ENCODE measurements at places on chromosomes 1 and 21.
A peak's percentile ranks its signal among the peaks of the same experiment; 100 is the strongest.

DNA sequence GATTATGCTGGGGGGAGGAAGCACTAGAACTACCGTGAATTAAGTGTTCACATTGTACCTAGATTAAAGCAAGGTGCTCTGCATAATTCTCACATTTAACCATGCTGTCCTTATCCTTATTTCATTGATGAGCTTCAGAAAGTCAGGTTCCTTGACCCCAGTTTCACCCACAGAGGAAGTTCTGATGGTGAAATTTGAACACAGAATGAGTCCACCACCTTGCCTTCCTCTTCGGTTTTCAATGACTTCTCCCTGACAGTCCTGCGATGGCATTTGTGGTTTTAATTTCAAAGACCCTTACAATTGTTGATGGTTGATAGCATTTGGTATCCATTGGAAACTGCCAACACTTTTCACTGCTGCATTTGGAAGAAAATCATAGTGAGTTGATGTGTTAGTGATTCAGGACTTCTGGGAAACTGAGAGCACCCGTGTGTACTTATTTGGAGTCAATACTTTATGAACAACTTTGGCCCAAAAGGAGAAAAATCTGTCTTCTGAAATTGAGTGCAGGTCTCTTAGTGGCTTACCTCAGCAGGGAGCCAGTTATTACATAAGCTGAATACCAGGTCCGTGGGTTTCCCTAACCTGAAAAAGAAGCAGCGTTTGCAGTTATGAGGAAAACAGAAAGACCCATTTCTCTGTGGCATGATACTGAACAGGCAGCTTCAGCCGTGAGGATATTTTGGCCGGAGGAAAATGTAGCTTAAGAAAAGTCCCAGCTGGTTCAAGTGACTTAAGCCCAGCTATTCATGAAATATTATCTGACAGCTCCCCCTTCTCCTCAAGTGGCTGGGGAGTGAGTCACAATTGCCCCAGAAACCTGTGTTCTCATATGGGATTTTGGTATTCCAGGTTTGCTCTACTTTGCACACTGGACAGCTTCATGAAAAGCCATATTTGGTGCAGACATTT is 47.5 kb downstream of the ROR1 start:
- no peak for DNase-seq

DNA sequence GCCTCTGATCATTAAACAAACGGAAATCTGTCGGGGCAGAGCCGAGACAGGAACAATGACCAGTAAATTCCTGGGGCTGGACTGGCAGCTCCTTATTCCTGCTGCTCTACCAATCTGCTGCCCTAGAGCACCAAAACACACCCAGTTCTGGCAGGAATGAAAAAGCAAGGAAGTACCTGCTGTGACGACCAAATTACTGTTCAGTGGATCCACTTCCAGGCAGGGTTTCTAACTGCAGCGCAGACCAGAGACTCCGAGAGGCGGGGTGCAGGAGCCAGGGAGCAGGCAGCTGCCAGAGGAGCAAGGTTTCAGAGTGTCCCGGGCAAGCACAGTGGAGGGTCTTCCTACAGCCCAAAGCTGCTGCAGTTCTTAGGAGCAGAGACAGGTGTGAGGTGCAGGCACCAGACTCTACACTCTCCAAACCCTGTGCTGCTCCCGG is 32.4 kb downstream of the KANK4 start:
- no peak for DNase-seq

DNA sequence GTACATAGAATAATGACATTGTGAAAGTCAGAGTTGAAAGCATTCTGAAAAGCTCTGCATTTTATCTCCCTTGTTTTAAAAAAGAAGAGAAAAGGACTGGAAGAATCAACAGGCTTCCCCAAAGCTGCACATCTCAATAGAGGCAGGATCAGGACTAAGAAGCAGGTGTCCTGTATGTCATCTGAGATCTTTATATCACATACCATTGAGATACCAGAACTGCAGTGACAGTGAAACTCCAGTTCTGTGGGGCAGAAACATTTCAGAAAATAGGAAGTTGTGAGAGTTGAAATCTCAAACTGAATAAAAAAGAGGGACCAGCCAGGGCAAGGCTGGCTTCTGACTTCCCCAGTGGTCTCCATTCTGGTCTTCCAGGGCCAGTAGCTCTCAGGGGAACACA is 33.0 kb upstream of the SH2D1B start:
- DNase-seq, result no peak

GRCh38 chr21:29715089-29715488 is 224.7 kb downstream of the GRIK1 start:
- DNase-seq, result no peak

DNA sequence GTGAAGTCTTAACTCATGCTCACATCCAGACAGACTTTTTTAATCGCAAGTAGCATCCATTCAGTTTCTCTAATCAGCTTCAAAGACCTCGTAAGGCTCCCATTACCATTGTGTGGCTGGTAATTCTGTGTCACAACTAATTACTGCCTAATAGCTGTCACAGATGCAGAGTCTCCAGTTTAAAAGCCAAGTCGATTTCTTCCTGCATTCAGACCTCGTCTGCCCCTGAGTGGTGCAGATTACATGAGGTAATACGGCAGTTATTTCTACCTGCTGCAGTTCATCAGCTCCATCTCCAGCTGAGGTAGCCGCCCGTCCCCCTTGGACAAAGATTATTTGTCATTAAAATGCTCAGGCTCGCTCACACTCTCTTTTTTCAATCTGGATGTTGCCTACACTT is 34.4 kb upstream of the OLIG2 start:
- DNase-seq, result no peak

DNA sequence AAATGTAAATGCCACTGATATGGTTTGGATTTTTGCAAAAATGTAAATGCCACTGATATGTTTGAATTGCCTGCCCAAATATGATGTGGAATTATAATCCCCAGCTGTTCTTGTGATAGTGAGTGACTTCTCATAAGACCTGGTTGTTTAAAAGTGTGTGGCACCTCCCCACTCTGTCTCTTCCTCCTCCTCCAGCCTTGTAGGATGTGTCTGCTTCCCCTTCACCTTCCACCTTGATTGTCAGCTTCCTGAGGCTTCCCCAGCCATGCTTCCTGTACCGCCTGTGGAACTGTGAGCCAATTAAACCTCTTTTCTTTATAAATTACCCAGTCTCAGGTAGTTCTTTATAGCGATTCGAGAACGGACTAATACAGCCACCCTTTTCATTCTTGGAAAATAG is 1.3 kb upstream of the CCT8 start:
- no peak for DNase-seq

- DNase-seq, result no peak
Observed at GRCh38 chr1:215056584-215056983, 26.0 kb upstream of the KCNK2 start.

GRCh38 chr1:6206520-6206855 is 569 bp downstream of the RNF207 start:
- no peak for DNase-seq

- DNase-seq, result no peak
Observed at GRCh38 chr1:155591770-155592169, 18.2 kb upstream of the MSTO1 start.

GRCh38 chr21:34367320-34367935 is 3.6 kb downstream of the KCNE2 start:
- DNase-seq, result no peak

DNA sequence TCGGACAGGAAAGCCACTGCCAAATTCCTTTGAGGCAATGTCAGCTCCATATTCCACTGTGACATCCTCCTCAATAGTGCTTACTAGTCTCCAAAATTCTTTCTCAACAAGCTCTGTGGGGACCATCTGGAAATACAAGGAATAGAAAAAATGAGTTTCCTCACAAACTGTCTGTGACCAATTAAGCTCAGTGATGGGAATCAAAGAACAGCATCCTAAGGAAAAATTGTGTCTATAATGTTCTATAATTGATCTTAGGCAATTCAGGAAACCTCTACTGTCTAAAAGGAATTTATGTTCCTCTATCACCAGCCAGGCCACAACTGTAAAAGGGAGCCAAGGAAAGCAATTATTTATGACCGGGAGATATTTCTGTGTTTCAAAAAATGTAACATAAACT is 46.1 kb upstream of the SYT2 start:
- no peak for DNase-seq

- DNase-seq, result no peak
Observed at GRCh38 chr1:36554323-36554628, 71.6 kb upstream of the CSF3R start.

- DNase-seq, result no peak
Observed at GRCh38 chr1:213186168-213186567, 135.1 kb downstream of the RPS6KC1 start.

DNA sequence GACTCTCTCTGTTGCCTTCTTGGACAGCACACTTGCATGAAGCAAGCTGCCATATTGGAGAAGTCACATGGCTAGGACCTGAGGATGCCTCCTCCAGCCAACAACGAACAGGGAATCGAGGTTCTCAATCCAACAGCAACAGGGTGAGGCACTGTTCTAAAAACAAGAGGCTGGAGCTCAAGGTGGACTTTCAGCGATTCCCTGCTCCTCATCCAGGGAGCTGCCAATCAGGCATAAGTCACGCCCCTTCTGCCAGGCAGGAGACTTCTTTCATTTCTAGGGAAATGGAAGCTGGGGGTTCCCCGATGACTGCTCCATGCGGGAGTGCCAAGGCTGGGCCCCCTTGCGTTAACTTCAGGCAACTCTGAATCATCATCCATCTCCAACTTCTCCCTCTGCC is 22.7 kb upstream of the IFNAR1 start:
- no peak for DNase-seq

DNA sequence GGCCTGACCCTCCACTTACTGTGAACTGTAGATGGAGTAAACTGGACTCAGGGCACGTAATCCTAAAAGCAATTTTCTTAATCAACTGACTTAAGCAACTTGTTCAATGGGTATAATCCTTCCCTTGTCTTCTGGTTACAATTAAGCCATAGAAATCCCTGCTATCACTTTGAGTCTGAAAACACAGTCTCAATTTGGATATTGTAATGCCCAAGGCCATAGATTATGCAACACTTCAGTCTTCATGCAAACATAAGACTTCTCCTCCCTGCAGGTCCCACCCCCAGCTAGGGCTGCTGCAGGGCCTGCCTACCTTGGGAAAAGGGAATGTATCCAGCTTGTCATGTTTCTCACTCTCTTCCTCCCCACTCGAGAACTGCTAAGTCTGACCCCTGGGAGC is 6.2 kb upstream of the SLC5A9 start:
- no peak for DNase-seq

DNA sequence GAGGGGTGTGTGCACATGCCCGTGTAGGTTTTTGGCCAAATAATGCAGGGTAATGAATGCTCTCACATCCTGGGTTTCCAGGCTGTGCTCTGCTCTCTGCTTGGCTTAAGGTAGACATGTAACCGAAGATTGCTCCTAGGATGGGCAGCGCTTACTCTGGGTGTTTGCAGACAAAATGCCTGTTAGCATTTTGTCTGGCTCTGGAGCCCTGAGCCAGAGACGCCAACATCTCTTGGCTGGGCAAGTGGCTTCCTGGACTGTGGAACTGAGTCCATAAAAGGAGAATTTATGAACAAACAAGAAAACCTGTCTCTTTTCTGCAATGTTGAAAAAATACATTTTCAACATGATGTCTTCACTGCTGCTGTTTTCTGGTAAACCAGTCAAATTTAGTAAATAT is 96.0 kb upstream of the TSPAN2 start:
- no peak for DNase-seq

DNA sequence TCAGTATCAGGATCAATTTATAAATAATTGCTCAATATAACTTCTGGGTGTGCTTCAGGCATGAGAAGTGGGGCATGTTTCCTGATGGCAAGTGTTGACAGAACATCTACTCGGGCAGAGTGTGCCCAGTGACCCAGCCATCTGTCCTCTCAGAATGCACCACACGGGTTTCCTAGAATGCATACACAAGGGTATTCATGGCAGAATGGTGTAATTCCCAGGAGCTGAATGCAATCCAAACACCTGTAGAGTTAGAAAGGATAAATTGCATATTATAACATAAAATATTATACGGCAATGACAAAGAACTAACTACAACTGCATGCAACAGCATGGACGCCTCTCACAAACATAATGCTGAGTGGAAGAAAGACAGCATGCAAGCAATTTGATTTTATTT is 391.9 kb downstream of the SIPA1L2 start:
- no peak for DNase-seq

DNA sequence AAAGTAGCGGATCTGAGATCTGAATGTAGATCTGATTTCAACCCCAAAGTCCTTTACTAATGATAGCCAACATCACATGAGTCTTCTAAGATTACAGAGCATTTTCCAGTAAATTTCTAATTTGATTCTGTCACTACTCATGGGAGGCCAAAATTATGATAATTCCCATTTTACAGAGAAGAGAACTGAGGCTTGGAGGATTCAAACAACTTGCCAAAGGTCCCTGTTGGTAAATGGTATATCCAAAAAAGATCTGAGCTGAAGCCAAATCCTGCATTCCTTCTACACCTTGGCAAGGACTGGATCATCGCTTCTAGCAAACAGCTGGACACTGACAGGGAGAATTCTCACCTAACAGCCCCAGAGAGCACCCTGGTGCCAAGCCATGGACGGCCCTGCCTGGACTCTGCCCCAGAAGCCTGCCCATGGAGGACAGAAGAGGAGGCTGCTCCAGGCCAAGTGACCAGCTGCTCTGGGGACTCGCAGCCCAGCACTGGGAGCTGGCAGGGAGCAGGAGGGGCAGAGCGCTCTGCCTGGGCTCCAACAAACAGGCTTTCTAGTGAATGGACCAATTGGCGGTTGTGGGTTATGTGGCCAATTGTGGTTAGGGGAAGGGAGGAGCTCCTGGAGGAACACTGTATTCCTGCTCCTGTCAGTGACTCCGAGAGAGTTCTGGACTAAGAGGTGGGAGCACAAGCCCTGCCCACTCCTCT is 6.4 kb upstream of the CSF1 start:
- DNase-seq, result no peak

- DNase-seq, result no peak
Observed at GRCh38 chr1:110559157-110559556, 40.2 kb upstream of the KCNA10 start.

DNA sequence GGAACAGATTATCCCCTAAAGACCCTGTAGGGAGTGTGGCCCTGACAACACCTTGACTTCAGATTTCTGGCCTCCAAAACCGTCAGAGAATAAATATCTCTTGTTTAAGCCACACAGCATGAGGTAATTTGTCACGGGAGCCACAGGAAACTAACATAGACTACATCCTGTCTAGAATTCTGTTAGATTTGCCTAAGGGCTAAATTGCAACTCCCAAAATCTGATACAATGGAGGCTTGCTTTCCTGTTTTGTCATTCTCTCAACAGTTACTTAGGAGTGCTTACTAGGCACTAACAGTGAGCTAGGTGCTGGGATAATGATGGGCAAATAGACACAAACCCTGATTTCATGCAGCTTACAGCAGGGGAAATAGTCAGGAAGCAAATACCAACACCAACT is 141.6 kb downstream of the MIS18A start:
- no peak for DNase-seq

DNA sequence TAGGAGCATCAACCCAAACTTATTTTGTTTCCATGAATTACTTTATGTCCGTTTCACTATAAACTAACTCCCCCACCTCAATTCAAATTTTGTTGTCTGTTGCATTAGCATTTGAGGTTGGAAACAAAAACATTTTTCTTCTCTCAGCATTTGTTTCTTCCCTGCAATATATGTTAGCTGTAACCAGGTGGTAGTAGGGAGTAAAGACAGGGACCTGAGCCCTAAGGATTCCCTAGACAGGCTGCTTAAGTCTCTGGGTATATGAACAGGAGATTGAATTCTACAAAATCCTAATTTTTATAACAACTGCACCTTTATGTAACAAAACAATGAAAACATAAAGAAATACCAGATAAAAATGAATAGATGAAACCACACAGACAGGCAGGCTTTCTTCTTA is 242.6 kb downstream of the PAPPA2 start:
- DNase-seq, result no peak

GRCh38 chr21:25501462-25501861 is 105.8 kb downstream of the MRPL39 start:
- DNase-seq, result no peak

- DNase-seq, result peak; percentile 71
Observed at GRCh38 chr1:224929335-224930237, at the start of gene DNAH14. DNAH14 (plus strand) TSS chr1:224929675; CDS start chr1:224952703, 23,028 bp downstream.
